Glutamatergic neuron (in vitro differentiated cells): ENCODE measurements at places on chromosomes 3 and 15. TPM values are rescaled to one million over a fixed set of nuclear protein-coding genes. Genes with fewer than 3 reads are reported as not detected.

DNA sequence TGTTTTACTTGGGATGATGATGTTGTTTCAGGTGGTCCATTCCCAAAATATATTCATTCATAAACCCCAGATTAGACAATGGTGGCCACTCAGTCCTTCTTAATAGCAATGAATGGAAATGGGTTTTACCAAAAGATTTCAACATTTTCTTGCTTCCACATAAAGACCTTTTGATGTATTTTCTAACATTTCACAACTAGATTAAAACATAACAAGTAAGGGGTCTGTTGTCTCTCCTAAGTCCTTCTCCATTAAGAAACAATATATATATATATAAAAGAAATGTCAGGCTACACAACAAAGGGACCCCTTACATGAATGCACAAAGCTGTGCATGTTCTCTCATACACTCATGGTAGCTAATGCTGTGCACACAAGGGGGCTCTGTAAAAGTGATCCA, 176.4 kb downstream of the ANXA2 start:
- no peaks in the 10 kb centered on the region for H3K27me3 ChIP-seq
- H3K36me3 ChIP-seq, result no peaks in the 10 kb centered on the region
- H3K27ac ChIP-seq, result no peak overlapping the region
- DNase-seq, result no peak
- H3K4me3 ChIP-seq, result no peak overlapping the region

Gene FGD5
- total RNA-seq, result 3.1 TPM

DNA sequence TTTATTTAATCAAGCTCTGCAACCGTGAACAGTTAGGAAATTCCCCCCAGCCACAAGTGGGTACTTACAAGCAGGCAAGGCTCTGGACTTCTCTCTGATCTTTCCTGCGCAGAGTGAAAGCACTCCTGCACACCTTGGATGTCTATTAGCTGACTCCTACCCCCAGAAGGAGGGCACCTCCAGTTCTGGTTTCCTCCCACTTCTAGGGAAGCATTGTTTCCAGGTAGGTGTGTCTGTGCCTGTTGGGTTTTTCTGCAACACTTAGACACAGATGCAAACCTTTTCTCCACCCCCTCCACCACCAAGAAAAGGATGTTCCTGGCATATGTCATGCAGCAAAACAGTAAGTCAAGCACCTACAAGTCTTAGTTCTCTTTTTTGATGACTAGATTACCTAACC, at the start of gene ZBED2:
ZBED2 (minus strand) TSS at position 115 of the 400 bp plus-strand sequence. CDS start 1,145 bp downstream, outside the sequence.
- H3K4me3 ChIP-seq, result no peak within 1 kb of the TSS
- H3K4me1 ChIP-seq, result no peaks in the 10 kb centered on the region
- no peaks in the 10 kb centered on the region for H3K27me3 ChIP-seq
- no peaks in the 10 kb centered on the region for H3K36me3 ChIP-seq
- DNase-seq, result no peak

- H3K36me3 ChIP-seq, result peaks cover 1% of the 10 kb centered on the region
- H3K4me3 ChIP-seq, result no peak overlapping the region
- no peak overlapping the region for H3K27ac ChIP-seq
- no peaks in the 10 kb centered on the region for H3K4me1 ChIP-seq
Measured at GRCh38 chr3:1381647-1382036, 288.8 kb downstream of the CNTN6 start.

DNA sequence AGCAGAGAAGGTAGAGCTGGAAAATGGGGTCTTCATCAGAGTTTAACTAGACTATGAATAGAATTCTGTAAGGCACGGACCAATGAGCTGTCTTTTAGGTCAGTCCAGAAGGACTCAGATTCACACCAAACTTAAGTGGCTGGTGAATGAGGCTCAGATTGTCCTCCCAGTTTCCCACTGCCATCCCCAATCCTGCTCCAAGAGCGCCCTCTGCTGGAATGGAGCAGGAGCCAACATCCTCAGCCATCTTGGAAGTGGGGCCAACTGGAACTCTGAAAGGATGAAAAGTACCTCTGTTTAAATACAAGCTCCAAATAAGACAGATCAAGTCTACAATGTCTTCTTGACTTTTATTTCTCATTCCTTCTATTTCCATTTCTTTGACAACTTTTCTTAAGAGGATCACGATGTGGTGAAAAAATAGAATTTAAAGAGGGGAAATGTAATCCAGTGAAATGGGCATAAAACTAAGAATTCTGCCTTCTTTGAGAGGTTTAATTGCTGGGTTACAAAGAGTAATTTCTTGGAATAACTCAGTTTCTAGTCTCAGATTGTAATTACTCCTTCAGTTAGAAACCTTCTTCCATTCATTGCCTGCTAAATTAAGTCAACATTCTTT, 217.1 kb upstream of the TPRG1 start:
- H3K36me3 ChIP-seq, result no peaks in the 10 kb centered on the region
- H3K4me3 ChIP-seq, result no peak overlapping the region
- peak; percentile 86 for DNase-seq
- no peak overlapping the region for H3K27ac ChIP-seq
- H3K4me1 ChIP-seq, result no peaks in the 10 kb centered on the region
- no peaks in the 10 kb centered on the region for H3K27me3 ChIP-seq

- no peak overlapping the region for H3K4me3 ChIP-seq
- no peaks in the 10 kb centered on the region for H3K4me1 ChIP-seq
Measured at GRCh38 chr15:94174399-94174802, 57.0 kb upstream of the MCTP2 start.

DNA sequence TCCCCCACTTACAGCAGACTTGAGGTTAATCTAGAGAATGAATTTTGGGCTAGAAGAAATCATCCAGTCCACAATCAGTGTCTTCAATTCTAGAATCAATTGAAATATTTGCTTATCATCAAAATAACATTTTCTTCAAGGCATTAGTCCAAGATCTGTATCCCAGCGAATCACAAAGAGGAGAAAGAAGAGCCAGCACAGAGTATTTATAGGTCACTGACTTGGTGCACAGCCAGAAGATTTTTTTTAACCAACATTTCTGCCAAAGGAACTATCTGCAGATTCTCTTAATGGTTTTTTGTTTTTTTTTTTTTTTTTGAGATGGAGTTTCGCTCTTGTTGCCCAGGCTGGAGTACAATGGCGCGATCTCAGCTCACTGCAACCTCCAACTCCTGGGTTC, 178.2 kb downstream of the TNIK start:
- DNase-seq, result no peak
- H3K36me3 ChIP-seq, result no peaks in the 10 kb centered on the region
- no peak overlapping the region for H3K4me3 ChIP-seq
- H3K27me3 ChIP-seq, result no peaks in the 10 kb centered on the region
- no peak overlapping the region for H3K27ac ChIP-seq

Gene SHC4
- total RNA-seq, result 4.4 TPM

Gene CYP1A2
- total RNA-seq, result not detected

DNA sequence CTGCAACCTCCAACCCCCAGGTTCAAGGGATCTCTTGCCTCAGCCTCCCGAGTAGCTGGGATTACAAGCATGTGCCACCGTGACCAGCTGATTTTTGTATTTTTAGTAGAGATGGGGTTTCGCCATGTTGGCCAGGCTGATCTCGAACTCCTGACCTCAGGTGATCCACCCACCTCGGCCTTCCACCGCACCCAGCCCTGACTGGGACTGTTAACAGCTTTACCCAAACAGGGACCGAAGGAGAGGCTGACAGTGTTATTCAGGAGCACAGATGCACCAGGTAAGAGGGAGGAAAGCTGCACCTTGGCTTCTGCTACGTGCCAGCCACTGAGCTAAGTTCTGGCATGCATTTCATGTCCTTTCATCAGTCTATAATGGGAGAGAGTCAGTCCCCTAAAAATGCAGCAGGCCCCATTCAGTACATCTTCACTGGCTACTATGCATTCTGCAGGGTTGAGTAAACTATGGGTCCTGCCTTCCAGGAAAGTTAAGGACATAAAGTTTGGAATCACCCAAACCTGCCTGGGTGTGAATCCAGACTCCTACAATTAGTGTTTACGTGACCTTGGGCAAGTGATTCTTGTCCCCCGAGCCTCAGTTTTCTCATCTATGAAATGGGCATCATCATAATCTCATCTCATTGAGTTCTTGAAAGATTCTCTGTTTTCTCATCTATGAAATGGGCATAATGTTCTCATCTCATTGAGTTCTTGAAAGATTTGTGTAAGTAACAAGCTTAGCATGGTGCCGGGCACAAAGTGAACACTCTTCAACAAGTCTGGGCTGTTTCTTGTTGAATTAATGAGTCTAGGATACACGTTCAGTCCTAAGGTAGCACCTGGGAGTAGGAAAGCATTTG, 82.2 kb downstream of the CPN2 start:
- no peak overlapping the region for H3K4me3 ChIP-seq
- no peaks in the 10 kb centered on the region for H3K36me3 ChIP-seq
- H3K4me1 ChIP-seq, result peaks cover 22% of the 10 kb centered on the region
- peaks cover 6% of the 10 kb centered on the region for H3K27me3 ChIP-seq
- no peak for DNase-seq
- H3K27ac ChIP-seq, result no peak overlapping the region
